Hepatocyte (in vitro differentiated cells): ENCODE measurements at places on chromosomes 2 and 18. TPM values are rescaled to one million over a fixed set of nuclear protein-coding genes. Genes with fewer than 3 reads are reported as not detected.

The SFXN5 gene
- 25.7 and 34.6 TPM in 2 replicates for total RNA-seq

The CIB4 gene
- not detected in 2 replicates for total RNA-seq

DNA sequence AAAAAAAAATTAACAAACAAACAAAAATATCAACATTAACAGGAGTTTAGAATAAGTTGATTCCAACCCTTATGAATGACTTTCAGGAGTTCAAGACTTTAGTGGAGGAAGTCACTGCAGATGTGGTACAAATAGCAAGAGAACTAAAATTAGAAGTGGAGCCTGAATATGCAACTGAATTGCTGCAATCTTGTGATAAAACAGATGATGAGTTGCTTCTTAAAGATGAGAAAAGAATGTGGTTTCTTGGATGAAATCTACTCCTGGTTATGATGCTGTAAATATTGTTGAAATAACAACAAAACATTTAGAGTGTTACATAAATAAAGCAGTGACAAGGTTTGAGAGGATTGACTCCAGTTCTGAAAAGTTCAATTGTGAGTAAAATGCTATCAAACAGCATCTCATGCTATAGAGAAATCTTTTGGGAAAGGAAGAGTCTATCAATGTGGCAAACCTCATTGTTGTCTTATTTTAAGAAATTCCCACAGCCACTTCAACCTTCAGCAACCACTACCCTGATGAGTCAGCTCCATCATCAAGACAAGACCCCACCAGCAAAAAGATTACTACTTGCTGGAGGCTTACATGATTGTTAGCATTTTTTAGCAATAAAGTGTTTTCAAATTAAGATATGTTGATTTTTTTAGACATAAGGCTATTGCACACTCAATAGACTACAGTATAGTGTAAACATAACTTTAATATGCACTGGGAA is 42.7 kb upstream of the TAF4B start:
- DNase-seq: no peak

DNA sequence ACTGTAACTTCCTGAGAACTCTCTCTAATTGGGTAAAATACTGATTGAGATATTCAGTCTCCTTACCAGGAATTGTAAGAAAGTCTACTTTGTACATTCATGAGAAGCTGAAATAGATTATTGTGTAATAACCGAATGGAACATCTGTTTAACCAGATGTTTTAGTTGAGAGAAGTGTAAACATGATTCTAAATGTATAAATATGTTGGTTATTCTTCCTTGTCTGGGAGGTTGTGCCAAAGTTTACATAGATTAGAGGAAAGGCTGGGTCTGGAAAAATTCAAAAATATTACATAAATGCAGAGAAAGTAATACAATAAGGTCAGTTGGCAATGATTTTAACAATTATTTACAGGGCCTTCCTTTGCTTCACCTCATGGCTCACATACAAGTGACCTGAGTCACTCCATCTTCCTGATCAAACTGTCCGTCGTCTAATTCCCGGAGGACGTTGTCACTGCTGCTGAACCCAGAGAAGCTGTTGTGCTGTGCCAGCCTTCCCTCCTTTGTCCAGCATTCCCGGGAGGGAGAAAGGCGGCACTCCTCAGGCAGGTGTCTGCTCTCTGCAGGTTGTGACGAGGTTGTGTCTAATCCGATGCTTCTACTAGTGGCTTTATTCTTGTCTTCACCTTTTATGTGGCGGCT is 55.9 kb downstream of the MOB4 start:
- DNase-seq: no peak
